Amygdala (tissue), 56 donors: ENCODE measurements at places on chromosomes 2 and 18.

DNA sequence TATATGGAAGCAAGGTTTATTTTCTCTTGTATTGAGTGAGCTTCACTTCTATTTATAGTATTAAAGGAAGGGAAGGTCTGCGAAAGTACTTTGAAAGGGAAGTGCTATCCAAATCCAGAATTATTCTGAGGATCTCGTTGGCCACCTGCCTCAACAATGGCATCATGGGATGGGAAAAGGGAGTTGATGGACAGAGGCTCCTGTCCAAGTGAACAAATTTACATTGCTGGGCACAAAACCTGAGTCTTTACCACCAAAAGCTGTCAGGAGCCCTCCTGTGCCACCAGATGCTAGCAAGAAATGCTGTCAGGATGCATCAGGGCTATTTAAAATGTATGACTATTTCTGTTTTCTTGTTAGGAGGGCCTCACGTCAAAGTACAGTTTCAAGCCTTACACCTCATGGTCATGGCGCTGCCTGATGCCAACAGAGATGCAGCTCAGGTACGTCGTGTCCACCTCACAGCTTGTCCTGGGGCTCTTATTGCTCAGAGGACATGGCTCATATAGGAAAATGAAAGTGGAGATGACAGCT is 157.3 kb downstream of the ARHGAP28 start:
- DNase-seq, result no peak

GRCh38 chr2:63078852-63079606 is 28.4 kb downstream of the OTX1 start:
- no peak for DNase-seq

- no peak for DNase-seq
Observed at GRCh38 chr2:109342256-109342850, 213.3 kb downstream of the SH3RF3 start.

- DNase-seq, result no peak
Observed at GRCh38 chr2:97781981-97782380, 68.6 kb downstream of the ZAP70 start.

DNA sequence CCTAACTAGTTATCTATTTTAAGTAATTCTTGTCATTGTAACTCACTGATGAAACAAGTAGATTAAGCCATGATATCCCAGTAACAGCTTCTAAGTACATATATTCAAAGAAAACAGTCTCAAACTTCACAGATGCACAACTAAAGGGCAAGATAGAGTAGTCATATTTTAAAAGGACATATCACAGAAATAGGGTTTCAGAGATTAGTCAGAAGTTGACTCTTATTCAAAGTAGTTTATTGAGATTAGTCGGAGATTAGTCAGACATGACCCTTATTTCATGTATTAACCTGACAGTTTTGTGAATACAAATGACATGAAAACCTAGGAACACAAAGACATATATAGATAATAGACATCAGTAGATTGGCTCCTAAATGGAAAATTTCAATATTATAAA is 15.9 kb upstream of the CHAC2 start:
- no peak for DNase-seq

GRCh38 chr2:202436626-202437025 is 60.5 kb downstream of the BMPR2 start:
- DNase-seq, result no peak

DNA sequence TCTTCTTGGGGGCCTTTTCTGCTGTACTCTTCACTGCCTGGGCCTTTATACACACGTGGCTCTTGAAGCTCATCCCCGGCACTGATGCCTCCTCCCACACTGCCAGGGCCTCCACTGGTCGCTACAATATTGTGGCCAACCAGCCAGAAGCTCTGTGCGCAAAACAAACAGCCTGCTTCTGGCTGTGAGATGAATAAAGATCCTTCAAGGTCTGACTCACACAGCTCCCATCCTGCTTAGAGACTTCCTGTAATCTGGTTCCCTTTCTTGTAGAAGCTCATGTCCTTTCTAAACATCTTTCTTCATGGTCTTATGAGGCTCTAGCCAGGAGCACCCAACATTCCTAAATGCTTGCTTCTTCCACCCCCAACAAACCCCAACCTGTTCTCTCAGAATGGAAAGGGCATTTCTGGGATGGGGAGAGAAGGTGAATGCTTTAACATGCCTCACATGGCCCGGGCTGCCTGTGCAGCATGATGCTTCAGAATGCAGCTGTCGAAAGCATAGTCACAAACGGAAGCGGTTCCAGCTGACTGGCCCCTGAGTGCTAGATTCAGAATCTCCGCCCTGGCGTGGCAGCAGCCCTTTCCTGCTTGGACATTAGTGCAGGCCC is 24.6 kb downstream of the NRP2 start:
- DNase-seq, result no peak

- DNase-seq, result no peak
Observed at GRCh38 chr2:209970271-209970670, 32.2 kb upstream of the RPE start.

- DNase-seq, result no peak
Observed at GRCh38 chr18:23938043-23938756, 76.4 kb upstream of the TTC39C start.

DNA sequence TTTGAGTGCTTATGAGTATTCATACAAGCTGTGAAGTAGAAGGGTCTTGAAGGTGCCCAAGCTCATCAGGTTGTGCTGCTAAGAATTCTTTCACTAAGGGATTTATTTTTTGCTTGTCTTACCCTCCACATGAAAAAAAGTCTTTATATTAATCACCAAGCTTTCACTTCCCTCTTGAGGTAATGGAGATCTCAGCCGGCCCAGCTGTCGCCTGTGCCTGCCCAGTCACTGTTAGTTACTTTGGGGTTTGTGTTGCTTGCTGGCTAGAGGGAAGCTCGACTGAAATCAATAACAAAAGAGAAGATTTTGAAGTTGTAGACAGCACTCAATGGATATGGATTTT is 21.9 kb downstream of the MC2R start:
- no peak for DNase-seq

DNA sequence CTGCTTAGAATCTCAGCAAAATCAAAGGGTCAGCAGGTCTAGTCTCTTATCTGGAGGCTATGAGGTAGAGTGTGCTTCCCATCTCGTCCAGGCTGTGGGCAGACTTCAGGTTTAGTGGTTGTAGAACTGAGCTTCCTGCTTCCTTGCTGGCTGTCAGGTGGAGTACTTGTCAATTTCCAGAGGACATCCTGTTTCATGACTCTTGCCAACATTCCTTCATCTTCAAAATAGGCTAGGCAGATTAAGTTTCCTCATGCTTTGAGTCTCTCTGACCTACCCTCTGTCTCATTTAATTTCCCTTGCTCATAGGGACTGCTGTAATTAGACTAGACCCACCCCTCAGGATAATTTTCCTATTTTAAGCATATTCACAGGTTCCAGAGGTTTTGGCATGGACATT is 562.6 kb downstream of the SPAG16 start:
- no peak for DNase-seq

GRCh38 chr2:97736608-97737330 is 23.4 kb downstream of the ZAP70 start:
- DNase-seq, result no peak

- no peak for DNase-seq
Observed at GRCh38 chr2:157305723-157306110, 19.9 kb downstream of the ERMN start.

DNA sequence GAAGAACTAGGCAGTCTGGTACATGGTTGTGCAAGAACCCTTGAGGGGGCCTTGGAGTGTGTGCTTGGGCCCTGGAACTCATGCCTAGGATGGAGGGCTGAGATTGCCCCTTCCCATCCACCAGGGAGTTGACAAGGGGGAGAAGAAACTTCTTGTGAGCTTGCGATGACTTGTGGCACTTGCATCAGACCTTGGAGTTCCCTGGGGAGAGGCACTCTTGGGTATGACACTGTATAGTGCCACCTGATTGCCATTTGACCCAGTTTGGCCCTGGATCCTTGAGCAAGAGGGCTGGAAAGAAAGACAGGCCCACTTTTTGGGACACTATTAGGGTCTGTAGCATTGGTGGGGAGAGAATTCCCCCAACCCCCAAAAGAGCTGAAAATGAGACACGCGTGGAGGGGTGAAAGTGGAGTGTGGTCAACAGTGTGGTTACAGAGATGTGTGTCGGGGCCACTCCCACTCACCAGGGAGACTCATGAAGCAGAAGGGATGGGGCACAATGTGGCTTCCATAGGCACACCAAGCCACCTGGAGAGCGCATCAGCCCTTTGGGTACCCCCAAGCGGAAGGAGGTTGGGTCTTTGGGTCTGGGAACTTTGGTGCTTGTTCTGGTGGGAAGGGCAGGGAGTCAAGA is 101.3 kb downstream of the MSH2 start:
- DNase-seq, result no peak

GRCh38 chr2:71692621-71693277 is 239.4 kb downstream of the DYSF start:
- no peak for DNase-seq

- DNase-seq, result no peak
Observed at GRCh38 chr2:55073000-55073983, 23.0 kb upstream of the RTN4 start.

GRCh38 chr2:42196403-42197267 is 27.5 kb downstream of the EML4 start:
- DNase-seq, result no peak

DNA sequence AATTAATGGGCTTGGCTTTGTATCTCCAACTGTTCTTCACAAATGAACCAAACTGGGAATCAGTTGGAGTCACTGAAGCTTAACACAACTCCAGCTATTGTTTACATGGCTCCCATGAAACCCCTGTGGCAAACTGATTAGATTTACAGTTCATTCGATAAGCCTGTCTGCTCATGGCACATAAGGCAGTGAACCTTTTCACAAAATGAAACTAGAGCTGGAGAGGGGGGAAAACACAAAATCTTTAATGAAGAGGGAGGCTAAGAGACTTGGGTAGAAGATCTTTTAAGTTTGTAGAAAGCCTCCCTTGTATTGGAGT is 11.6 kb upstream of the ITGA6 start:
- DNase-seq, result no peak

DNA sequence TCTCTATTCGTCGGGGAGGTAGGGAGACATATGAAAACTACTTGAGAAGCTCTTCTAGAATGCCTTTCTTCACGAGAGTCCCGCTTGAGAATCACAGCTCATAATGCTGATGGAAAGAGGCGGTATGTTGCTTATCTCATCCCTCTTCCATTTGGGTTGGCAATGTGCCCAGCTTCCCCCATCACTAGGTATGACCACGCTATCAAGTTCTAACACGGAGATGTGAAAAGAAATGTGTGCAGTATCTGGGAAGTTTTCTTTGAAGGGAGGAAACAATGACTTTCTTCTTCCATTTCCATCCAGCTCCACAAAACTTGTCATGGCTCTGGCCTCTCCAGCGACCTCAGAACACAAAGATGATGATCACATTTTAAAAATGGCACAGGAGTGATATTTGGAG is 742.4 kb downstream of the DCDC2C start:
- no peak for DNase-seq

DNA sequence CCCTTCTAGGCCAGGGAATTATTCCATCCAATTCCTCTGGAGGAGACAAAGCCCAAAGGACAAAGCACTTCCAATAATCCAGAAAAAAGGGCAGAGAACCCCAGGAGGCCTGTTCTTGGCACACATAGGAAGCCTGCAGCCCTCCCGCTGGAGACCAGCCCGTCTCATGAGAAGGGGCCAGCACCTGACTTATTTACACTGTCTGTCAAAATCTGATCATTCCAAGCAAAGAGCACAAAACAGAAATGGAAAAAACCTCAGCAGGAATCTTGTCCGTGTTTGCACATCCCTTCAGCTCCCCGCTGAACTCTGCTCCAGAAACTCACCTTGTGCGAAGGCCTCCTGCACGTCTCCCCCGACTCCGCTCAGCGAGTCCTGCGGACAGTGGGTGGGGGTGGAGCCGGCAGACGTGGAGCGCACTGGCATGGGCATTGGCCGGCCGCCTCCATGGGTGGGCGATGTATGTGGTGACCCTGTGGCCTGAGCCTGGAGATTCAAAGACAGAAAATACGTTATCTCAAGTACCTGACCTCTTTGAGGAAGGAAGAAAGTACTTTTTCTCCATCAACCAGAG is 46.2 kb upstream of the DNMT3A start:
- no peak for DNase-seq

GRCh38 chr2:100924122-100924519 is 78.0 kb upstream of the RPL31 start:
- DNase-seq, result no peak

- DNase-seq, result no peak
Observed at GRCh38 chr2:135055182-135055786, 3.2 kb downstream of the RAB3GAP1 start.

GRCh38 chr2:62536873-62537547 is 31.0 kb upstream of the TMEM17 start:
- no peak for DNase-seq

DNA sequence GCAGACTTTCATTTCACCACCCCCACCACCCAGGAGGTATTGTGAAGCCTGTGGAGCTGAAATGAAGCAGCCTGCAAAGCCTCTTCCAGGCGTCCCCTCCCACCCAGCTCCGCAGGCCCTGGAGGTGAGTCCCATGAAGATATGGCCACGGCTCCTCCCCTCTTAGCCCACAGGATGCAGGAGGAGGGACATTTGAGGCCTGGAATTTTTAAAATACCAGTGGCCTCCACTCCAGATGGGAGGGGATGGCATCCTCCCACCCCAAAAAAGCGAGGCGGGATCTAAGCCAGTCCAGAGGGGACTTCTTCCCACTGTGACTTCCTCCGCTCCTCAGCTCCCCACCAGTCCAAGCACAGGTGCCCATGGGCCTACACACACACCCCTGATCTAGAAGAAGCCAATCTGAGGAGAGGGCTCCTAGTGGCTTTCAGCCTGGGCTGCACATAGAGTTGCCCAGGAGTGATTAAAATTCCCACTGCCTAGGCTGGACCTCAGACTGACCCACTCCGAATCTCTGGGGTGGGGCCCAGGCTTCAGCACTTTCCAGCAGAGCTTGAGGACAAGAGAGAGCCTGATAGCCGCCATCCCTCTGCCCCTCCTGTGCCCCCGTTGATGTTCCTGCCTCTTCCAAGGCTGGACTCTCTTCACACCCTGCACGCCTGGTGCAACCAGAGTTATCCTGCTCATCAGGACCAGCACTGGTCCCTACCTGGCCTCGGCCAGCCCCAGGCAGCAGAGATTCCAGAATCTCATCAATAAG is 206.9 kb downstream of the TNS1 start:
- DNase-seq, result no peak

DNA sequence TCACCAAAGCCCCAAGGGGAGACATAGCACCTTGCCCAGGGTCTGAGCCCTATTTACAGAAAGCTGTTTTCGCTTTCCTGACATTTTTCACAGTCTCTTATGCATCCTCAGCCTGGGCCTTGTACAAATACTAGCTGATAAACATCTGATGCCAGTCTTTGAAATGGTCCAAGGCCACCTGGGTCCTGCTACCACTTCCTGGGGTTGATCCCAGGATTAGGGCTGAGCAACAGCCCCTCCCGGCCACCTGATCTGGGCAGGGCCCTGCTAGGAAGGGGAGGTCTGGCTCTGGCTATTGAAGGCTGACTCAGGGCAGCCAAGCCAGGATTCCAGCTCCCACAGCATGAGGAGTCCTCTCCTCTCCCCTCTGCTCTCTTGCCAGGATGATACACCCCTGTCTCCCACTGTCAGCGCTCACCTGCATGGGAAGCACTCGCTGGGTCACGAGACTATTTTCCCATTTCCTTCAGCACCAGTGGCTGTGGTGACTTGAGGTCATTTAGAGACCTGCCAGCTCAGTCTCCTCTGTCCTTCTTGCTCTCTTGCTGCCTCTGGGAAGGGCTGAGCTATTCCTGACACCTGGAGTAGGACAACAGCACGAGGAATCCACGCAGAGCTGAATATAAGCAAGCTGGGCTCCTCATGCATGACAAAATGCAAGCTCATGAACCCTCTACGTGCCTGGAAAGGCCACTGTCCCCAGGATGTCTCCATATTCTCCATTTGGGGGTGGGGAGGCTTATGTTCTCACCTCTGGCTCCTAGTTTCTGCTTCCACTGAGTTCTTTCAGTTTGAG is 53.0 kb upstream of the LGALSL start:
- DNase-seq, result no peak

GRCh38 chr18:49052891-49053644 is 102.3 kb upstream of the SMAD7 start:
- DNase-seq, result no peak
